ENCODE measurements at places on chromosomes 6 and 20.

- DNase-seq = no peak
These were observed 63.5 kb upstream of the FAM8A1 start for GRCh38 chr6:17536586-17536985.

DNA sequence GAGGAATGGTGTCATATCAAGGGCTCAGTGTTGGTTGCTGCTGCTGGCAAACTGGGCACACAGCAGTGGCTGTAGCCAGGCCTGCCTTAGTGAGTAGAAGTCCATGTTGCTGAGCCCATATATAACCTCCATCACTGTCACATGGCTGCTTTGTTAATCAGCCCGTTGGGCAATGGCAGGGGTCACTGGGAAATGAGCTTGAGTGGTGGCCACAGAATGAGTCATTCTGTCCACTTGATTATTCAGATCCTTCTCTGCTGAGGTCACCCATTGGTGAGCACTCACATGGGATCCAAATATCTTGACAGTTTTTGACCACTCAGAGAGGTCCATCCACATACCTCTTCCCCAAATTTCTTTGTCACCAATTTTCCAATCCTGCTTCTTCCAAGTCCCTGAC lies 898.9 kb upstream of the EYS start:
- DNase-seq = no peak

- DNase-seq = no peak
These were observed 94.6 kb downstream of the SNAP25 start for GRCh38 chr20:10313215-10313614.

GRCh38 chr6:6780231-6780630 lies 191.7 kb downstream of the LY86 start:
- no peak for DNase-seq

DNA sequence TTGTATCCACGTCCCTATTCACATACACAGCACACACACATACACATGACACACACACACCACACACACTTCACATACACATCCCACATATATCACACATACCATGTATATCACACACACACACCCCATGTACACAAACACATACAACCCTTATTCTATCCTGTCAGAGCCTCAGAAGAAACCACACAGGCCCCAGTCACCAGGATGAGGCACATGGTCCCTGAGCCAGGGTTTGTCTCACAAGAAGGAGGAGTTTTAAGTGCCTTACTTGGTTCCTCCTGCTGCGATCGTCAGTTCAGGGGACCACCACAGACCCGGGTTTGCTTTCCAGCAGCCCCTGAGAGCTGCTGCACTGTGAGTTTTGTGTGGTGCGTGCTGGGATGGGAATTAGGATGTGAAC lies 23.6 kb downstream of the BFSP1 start:
- DNase-seq = no peak

GRCh38 chr6:101572627-101573026 lies 179.1 kb downstream of the GRIK2 start:
- no peak for DNase-seq

DNA sequence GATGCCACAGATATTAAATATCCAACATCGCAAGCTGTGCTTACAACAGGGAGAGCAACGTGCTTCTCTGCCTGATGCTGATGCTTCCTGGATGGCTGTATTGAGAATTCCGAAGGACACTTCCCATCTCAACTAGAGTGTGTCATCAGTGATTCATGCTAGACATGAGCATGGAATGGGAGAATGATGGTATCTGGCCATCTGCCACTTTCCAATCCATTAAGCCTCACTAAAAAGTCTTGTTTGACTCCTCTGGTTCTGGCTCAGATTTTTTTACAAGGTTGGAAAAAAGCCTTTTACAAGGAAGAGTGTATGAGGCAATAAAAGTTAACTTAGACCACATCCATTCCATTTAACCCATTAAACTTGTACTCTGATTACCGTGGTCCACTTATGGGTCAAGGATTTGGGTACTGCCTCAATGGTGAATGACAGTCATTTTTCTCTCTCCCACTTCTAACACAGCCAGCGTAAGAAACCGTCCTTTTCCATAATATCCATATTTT lies 265.3 kb downstream of the UST start:
- no peak for DNase-seq

DNA sequence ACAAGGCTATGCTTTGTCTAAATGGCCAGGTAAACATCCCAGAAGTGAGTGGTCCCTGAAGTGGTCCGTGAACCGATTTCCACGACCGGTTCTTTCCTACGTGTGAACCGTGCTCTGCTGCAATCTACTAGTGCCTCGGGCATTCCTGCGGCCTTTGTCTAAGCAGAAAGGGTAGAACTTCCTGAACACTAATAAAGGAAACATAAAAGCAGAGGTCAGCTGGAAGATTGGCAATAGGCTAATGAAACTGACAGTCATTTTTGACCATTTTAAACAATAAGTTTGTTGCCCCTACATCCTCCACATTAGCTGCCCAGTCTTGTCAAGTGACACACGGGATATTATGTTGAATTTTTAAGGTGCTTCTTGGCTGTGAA lies 410.0 kb downstream of the PLCB1 start:
- no peak for DNase-seq

DNA sequence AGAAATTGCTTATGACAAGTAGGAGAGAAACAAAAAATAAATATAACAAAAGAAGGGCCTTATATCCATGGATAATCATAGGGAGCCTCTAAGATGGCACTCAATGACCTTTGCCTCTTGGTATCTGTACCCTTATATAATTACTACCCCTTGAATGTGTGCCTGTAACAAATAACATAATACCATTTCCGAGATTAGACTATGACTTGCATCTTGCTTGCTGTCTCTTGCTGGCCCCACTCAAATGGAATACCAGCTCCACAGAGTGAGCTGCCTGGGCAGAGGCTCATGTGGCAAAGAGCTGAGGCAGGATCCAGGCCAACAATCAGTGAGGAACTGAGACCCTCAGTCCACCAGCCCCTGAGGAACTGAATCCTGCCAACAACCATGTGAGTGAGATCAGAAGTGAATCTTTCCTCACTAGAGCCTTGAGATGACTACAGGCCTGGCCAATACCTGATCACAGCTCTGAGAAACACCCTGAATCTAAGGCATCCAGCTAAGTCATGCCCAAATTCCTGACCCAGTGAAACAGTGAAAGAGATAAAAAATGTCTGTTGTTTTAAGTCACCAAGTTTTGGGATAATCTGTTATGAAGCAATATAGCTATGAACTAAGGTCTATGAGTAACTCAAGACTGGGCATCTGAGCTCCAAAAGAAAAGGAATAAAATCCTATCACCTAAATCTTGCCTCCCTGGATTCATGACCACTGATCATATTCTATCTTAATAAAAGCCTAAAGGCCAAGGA lies 5.5 kb downstream of the KATNA1 start:
- no peak for DNase-seq

DNA sequence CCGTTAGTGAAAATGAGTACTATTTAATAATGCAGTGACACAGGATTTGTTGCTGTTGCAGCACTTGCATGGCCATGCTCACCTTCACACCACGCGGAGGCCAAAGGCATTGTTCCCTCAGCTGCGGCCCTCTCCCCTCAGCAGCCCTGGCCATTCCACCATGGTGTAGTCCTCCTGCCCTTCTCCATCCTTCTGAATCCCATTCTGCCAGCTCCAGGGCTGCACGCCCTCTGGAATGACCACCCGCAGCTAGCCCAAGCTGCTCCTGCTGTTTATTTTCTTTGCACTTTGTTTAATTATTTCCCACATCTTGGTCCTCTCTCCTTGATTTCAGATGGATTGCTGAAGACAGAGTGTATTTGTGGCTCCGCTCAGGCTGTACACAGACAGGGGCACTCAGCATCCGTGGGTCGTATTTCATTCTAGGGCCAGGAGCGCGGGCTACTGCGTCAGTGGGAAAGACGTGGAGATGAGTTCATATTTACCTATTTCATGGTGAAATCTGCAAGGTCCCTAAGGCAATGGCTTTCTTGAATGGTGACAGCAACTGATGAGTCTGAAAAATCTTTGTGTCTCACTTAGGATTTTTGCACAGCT lies 81.4 kb upstream of the DUSP22 start:
- no peak for DNase-seq

DNA sequence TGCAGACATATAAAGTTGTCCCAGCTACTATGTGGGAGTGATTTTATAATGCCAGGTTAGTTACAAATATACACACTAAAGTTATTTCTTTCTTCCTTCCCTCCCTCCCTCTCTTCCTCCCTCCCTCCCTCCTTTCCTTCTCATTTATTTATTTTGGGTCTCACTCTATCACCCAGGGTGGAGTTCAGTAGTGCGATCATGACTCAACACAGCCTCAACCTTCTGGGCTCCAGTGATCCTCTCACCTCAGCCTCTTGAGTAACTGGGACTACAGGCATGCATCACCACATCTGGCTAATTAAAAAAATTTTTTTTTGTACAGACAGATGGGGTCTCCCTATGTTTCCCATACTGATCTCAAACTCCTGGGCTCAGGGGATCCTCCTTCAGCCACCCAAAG lies 59.2 kb downstream of the PHF20 start:
- no peak for DNase-seq

DNA sequence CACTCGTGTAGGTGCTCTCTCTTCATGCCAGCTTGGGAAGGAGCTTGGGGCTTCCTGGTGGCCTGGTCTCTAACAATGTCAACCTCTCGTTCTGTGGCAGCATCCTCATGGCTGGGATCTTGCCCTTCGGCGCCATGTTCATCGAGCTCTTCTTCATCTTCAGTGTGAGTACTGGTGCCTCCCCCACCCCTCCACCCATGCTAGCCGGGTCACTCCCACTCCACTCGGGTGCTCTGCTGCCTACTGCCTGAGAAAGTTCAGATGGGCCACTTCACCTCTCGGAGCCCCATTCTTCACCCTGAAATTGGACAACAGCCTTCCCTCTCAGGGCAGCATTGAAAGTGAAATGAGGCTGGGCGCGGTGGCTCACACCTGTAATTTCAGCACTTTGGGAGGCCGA lies 48.8 kb downstream of the TM9SF4 start:
- no peak for DNase-seq

DNA sequence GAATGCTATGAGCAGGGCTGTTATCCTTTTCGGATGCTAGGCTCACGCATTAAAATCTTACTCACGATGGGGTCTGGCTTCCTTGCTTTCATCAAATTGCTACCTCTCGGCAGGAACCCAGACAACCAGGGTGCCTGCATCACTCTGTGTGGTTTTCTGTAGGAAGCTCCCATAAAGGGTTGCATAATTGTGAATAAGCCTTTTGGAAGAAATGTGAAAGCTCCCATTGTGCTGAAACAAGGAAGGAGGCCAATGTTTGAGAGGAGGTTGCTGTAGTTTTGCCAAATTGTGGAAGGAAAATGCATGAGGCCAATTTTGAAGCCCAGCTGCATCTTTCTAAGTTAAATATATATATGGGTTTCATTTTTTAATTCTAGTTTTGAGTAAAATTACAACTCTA lies 615.5 kb downstream of the C6orf118 start:
- DNase-seq = no peak

DNA sequence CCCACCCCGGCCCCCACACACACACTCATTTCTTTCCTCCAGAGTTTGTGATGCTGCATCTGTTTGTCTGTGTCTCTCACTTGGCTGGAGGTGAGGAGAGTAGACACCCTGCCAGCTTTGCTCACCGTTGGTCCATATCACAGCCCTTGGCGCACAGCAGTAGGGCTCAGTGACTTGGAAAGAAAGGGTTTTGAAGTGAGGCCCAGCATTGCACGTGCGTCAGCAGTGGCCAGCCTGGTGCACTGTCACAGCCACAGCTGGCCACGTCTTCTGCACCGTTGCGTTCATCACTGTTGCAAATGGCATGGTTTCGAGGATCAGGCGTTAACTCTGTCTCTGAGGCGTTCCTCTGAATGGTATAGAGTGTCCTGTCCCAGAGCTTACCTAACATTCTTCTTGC lies 3.7 kb downstream of the WFDC5 start:
- DNase-seq = no peak

GRCh38 chr6:125312478-125312877 lies 10.7 kb upstream of the HDDC2 start:
- DNase-seq = no peak

DNA sequence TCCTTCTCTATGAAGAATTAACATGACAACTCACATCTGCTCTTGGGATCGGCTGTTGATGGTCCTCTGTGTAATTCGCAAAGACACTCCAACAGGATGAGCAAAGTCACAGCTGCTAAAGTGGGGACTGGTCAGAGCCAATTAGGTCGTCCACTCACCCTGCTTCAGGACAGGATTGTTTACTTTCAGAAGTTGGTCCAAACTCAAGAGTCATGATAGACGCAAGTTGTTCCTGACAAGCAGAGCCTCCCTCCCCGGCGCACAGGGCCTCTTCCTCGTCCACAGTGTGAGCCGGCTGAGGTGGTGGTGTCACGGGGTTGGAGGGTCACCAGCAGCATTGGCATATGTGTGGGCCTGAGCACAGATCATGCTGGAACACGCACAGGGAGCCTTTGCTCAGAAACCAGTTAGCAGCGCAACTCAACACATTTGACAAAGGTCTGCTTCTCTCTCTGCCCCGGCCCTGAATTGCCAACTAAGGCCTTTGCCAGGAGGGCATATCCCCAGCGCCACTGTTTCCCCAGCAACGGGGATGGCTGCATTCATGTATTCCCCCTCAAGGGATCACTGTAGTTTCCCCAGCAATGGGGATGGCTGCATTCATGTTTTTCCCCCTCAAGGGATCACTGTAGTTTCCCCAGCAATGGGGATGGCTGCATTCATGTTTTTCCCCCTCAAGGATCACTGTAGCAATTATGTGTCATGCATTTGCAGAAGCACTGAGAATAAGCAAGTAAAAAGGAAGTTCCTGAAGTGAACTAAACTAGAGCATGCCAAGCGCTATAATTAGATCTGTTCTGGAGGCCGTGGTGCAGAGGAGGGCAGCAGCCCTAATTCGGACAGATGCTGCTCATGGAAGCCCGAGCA lies 111.7 kb downstream of the THBS2 start:
- no peak for DNase-seq

- DNase-seq = no peak
These were observed 98.5 kb downstream of the PRDM1 start for GRCh38 chr6:106184629-106185028.

- DNase-seq = no peak
These were observed 91.9 kb downstream of the FAM217A start for GRCh38 chr6:3987053-3987452.

- DNase-seq = no peak
These were observed 532.6 kb downstream of the CBLN4 start for GRCh38 chr20:55472704-55473103.

DNA sequence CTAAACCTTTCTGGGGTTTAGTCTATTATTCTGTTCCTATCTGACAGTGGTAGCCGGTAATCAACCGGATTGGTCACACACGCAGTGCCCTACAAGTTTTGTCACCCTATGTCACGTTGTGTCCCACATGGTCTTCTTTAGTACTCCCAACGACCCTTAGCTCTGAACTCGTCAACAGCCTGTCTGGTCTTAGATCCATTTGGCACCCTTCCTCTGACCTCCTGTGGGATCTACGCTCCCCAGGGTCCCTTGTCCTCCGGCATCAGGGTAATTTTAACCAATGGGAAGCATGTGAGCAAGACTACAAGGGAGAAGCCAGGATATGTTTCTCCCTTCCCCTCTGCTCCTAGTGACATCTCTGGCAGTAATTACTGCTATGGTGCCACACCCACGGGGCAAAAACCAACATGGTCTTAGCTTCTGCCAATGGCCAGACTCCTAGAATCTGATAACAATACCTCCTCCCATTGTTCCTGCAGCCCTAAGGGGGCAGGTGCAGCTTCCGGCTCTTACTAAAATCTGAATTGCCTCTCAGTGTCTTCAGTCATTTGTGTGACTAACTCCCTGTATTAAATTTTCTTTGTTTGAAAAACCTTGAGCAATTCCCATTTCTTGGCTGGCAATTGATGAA lies 56.6 kb downstream of the MAFB start:
- DNase-seq = no peak
